Activated gamma-delta T cell (primary cell): ENCODE measurements at places on chromosomes 3 and 15.
A peak's percentile ranks its signal among the peaks of the same experiment; 100 is the strongest.

GRCh38 chr3:39260957-39261356 lies 18.9 kb downstream of the CX3CR1 start:
- peak; percentile 48 for DNase-seq

DNA sequence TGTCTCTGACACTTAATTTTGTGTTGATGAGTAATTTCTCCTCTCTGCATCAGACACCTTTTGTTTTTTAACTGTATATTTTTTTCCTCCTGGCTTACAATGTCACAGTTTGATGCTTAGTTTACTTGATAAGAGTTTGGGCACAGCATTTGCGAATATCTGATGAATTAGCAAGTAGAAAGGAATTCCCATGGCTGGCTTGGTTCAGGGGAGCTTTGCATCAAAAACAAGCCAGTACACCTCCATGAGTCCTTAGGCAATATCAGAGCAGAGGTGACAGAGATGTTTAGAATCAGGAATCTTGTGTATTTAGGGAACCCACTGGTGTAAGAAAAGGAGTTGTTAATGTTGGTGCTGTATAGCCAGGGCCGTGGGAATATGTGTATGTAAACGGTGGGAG lies 9.3 kb downstream of the ARHGEF26 start:
- DNase-seq: no peak

- DNase-seq: no peak
Measured at GRCh38 chr3:36714343-36715086, 49.8 kb downstream of the DCLK3 start.

DNA sequence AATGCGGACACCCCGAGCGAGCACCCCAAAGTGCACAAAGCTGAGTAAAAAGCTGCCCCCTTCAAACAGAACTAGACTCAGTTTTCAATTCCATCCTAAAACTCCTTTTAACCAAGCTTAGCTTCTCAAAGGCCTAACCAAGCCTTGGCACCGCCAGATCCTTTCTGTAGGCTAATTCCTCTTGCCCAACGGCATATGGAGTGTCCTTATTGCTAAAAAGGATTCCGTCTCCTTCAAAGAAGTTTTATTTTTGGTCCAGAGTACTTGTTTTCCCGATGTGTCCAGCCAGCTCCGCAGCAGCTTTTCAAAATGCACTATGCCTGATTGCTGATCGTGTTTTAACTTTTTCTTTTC lies 5.3 kb downstream of the BHLHE40 start:
- no peak for DNase-seq

GRCh38 chr3:108079043-108079442 lies 11.8 kb downstream of the CD47 start:
- no peak for DNase-seq

GRCh38 chr3:12901623-12902045 lies 60.3 kb upstream of the RPL32 start:
- no peak for DNase-seq

- DNase-seq: no peak
Measured at GRCh38 chr3:13550423-13550690, 1.4 kb downstream of the FBLN2 start.

GRCh38 chr3:54632834-54633233 lies 295.0 kb downstream of the LRTM1 start:
- DNase-seq: no peak

DNA sequence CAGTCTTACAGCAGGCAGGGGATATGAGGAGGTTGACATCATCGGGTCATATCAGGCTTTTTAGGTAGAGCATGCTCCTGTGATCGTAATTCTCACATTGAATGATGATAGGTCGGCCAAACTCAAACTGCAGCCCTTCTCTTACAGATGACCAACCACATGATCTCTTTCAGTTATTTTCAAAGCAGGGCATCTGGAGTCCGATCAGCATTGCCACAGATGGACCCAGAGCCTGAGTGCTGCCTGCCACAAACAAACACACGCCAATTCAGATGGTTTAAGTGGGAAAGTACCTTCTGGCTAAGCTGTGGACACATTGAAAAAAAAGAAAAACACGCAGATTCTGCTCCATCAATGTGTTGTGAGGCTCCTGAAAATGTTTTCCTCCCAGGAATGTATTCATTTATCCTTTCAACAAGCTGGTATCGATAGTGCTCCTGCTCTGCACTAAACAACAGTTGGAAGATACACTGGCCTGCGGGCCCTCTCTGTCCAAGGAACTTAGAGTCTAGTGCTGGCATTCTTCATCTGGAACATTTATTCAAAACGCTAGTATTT lies 31.2 kb downstream of the ARPP21 start:
- no peak for DNase-seq

DNA sequence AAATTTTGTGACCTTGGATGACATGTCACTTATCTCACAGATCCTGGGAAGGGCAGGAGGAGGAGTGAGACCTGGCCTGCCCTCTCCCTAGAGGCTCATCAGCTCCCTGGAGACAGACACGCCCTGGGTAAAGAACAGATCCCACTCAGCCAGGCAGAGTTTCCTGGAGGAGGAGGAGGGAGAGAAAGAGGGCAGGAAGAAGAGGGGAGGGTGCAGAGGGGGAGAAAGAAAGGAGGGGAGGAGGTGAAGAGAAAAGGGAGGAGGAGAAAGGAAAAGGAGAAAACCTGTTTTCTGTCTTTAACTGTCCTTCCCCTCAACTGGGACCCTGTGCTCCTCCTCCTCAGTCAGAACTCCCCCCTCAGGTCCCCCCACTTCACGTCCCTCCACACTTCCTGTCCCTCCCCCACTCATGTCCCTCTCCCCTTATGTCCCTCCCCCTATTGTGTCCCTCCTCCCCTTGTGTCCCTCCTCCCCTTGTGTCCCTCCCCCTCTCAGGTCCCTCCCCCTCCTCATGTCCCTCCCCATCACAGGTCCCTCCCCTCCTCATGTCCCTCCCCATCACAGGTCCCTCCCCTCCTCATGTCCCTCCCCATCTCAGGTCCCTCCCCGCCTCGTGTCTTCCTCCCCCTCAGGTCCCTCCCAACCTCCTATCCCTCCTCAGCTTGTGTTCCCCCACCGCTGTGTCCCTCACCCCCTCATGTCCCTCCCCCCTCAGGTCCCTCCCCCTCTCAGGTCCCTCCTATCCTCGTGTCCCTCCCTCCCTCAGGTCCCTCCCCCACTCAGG lies 52.3 kb upstream of the CGNL1 start:
- DNase-seq: no peak

- DNase-seq: peak; percentile 48
Measured at GRCh38 chr3:49785565-49786356, 581 bp downstream of the IP6K1 start.

- DNase-seq: no peak
Measured at GRCh38 chr3:49388289-49388820, 23.4 kb downstream of the RHOA start.

GRCh38 chr15:61003437-61004218 lies 225.5 kb downstream of the RORA start:
- no peak for DNase-seq

DNA sequence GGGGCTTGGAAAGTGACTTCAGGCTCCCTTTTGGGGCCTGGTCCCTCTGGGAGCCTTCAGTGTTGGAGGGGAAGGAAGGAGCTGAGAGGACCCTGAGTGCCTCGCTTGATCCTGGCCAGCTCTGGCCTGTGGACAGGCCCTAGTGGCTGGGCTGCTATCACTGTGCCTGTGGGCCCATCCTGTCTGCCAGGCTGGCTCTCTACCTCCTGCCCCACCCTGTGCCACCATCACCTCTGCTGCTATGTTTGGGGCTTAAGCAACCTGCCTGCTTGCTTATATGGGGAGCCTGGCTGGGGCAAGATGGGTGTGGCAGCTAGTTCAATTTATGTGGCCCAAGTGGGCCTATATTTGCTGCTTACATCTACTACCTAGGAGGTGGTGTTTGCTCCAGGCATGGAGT lies 7.1 kb downstream of the TEX264 start:
- no peak for DNase-seq

DNA sequence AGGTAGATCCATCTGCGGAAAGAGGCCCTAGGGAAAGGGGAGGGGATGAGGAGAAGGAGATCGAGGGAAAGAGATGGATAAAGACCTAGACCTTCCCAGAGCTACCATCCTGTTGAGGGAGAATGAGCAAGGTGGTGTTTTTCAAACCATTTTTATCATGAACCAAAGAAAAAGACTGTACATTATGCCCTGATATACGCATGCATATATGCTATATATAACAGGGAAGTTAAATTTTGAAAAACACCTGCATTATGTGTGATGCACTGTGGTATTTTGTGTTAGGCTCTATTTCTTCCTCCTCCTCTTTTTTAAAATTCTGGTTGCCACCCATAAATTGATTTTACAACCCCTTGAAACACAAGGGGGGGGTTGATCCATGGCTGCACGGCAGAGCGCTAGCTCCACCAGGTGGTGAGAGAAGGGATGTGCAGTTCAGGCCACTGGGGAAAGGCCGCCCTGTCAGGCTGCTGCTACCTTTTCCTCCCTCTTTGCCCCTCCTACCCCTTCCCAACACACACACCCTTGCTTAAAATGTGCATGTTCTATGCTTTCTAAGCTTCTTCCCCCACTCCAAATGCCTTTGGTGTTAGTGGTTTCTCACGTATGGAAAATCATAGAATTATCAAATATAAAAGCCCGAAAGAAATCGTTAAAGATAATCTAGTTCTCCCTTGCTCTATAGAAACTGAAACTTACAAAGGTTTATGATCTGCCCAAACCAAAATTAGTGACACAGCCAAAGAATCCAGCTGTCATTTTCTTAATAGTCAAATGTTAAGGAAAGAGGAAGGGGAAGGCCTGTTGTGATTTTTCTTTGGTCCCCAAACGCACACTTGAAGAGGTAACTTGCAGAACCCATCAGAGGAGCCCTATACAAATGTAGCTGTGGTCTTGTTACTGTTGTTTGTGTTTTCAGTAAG lies 262.0 kb upstream of the UMPS start:
- DNase-seq: no peak

- DNase-seq: no peak
Measured at GRCh38 chr3:182911782-182912111, 68.6 kb downstream of the DCUN1D1 start.

- no peak for DNase-seq
Measured at GRCh38 chr15:38733331-38733730, 168.7 kb upstream of the RASGRP1 start.

DNA sequence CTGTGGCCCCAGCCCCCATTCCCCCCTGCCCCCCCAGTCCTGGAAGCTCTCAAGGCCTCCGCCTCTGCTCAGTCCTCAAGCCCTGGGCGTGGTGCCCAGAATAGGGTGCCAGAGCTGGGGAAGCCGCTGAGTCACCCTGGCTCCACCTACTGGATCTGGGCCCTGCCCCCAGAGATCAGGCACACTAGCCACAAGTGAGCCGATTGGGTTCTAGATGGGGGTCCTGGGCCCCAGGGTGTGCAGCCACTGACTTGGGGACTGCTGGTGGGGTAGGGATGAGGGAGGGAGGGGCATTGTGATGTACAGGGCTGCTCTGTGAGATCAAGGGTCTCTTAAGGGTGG lies 5.7 kb downstream of the EIF4G1 start:
- DNase-seq: no peak

DNA sequence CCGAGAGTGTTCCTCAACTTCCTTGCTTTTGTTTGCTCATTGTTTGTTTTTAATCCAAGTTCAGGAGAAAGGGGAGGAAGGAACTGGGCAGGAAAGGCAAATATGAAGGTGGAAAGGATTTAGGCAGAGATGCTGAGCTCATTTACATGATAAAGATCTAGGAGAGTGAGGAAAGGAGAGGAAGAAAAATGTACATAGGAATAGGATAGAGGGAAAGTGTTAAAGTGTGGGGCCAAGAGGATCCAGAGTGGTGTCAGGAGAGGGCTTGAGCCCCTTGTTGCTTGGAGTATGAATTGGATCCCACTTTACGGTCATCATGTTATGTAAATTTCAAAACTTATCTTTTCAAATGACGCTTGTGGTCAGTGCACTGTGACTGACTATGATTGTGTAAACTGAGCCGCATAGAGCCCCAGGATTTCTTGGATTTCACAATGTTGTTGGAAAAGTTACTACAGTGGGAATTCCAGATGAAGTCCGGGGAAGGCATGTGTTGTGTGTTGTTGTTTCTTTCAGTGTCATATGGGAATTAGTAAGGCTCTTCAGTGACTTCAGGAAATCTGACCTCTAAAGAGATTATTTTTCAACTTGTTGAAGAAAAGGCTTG lies 15.0 kb upstream of the PLD1 start:
- no peak for DNase-seq

- DNase-seq: no peak
Measured at GRCh38 chr3:80696280-80696679, 928.5 kb upstream of the ROBO1 start.

DNA sequence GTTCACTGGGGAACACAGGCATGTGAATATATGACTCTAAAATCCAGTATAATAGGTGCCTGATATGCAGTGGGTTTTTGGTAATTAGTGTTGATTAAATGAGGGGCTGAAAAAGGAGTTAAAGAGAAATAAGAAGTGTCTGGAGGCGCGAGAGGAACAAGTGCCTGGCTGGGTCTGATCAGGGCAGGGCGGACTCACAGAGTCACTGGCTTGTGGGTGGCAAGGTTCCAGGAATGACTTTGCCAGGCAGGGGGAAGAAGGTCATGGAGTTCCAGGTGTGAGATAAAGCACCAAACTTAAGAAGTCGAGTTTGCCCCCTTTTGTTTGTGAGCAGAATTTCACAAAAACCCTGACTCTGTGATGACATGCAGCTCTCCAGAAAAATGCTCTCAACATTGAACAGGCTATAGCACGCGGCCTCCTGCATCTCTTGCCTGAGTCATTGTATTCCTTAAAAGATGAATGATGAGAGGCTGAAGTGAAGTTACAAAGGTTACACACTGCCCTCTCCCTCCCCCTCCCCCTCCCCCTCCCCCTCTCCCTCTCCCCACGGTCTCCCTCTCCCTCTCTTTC lies 63.0 kb upstream of the LMCD1 start:
- DNase-seq: no peak

GRCh38 chr3:37535526-37536432 lies 325.9 kb upstream of the CTDSPL start:
- no peak for DNase-seq

GRCh38 chr3:141825216-141826011 lies 51.0 kb upstream of the ATP1B3 start:
- DNase-seq: no peak

- no peak for DNase-seq
Measured at GRCh38 chr3:191343115-191343514, 12.8 kb upstream of the UTS2B start.

DNA sequence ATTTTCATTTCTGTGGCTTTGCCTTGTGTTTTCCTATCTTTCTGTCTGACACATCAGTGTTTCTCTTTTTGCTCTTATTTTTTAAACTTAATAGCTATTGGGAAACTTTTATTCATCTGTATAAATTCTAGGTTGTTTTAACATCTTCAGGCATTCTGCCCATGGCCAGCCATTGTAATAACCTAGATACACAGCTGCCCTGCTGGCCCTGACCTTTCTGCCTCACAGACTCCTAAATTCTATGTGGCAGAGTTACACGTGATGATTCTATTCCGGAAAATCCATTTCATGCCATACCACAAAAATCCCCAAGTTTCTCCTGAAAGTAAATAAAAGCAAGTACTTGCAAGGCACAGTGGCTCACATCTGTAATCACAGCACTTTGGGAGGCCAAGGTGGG lies 150.1 kb downstream of the UACA start:
- no peak for DNase-seq

- DNase-seq: no peak
Measured at GRCh38 chr3:12471241-12471640, 13.0 kb upstream of the TSEN2 start.

- DNase-seq: no peak
Measured at GRCh38 chr15:57340682-57341259, 35.5 kb upstream of the CGNL1 start.

- no peak for DNase-seq
Measured at GRCh38 chr3:190840146-190840545, 22.3 kb downstream of the GMNC start.

GRCh38 chr3:45775571-45776300 lies 20.6 kb downstream of the SLC6A20 start:
- no peak for DNase-seq
